ENCODE measurements at places on chromosomes 16 and 17.

- DNase-seq = no peak
These were observed 3.1 kb downstream of the PHAF1 start for GRCh38 chr16:67112591-67113399.

- DNase-seq = no peak
These were observed 6.4 kb upstream of the KIFC3 start for GRCh38 chr16:57808589-57809228.

DNA sequence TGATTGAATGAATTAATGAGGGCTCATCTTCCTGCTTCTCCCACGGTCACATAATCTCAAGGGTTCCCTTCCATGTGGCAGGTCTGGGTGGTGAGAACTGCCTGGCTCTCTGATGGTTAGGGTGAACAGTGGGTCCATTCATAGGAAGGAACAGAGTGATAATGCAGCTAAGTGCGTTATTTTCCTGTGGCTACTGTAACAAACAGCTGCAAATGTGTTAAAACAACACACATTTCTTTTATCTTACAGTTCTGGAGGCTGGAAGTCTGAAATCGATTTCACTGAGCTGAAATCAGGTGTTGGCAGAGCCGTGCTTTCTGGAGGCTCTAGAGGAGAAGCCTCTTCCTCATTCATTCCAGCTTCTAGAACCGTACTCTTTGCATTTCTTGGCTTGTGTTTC, 95.3 kb downstream of the BMERB1 start:
- no peak for DNase-seq

GRCh38 chr17:68346448-68346847, 55.2 kb downstream of the ARSG start:
- DNase-seq = no peak

DNA sequence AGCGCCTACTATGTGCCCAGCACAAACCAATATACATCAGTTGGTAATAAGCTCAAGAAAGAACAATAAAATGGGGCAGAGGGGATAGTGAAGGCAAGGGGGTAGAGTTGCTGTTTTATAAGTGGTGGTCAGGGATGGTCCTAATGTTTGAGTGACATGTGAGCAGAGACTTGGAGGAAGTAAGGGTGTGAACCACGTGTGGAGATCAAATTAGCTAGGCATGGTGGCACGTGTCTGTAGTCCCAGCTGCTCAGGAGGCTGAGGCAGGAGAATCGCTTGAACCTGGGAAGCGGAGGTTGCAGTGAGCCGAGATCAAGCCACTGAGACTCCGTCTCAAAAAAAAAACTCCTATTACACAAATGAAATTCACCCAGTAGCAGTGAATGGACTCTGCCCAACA, 56.5 kb downstream of the IRX6 start:
- DNase-seq = no peak

GRCh38 chr16:77680496-77680895, 41.8 kb upstream of the NUDT7 start:
- DNase-seq = no peak

DNA sequence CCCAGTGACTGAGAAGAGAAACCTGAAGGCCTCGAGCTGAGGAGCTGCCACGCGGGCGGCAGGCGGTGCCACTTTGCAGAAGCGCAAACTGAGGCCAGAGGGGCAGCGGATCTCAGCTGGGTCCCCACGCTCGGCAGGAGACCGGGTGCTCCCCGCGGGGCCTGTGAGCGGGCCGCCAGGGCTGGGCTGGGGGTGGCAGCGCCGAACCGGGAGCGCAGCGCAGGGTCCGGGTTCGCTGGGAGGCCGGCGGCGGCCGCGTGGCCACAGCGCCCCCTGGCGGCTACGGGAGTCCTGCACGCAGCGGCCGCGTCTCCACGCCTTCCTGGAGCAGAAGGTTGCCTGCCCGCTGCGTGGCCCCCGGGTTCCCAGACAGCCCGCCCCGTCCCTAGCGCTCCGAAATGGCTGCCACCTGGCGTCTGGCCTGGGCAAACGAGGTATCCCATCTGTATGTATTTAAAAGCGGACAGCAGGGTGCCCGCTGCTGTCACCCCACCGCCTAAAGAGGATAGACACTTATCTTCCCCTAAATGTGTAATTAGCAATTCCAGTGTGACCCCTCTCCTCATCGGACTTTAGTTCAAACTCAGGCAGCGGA, 96.1 kb upstream of the CDH5 start:
- peak; percentile 31 for DNase-seq

DNA sequence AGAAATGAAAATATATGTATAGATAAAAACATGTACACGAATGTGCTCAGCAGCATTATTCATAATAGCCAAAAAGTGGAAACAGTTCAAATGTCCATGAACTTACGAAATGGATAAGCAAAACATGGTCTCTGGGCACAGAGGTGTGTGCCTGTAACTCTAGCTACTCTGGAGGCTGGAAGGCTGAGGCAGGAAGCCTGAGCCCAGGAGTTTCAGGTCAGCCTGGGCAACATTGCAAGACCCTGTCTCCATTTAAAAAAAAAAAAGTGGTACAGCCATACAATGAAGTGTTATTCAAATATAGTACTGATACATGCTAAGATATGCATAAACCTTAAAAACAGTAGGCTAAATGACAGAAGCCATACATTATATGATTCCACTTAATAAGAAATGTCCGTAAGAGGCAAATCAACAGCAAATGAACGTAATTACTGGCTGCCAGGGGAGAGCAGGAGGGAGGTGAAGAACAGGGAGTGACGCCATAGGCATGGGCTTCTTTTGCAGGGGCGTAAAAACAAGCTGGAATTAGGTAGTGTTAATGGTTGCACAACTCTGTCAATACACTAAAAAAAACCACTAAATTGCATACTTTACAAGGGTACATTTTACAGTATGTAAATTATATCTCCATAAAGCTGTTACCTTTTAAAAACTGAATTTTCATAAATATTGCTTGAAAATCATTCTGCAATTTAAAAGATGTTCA, 87.2 kb upstream of the PLEKHM1 start:
- no peak for DNase-seq

GRCh38 chr17:73480740-73481139, 163.5 kb downstream of the SDK2 start:
- no peak for DNase-seq

GRCh38 chr16:51431517-51432241, 280.6 kb upstream of the SALL1 start:
- DNase-seq = peak; percentile 95

- no peak for DNase-seq
These were observed 42.0 kb downstream of the PECAM1 start for GRCh38 chr17:64348666-64349065.

GRCh38 chr17:82765371-82765770, 13.5 kb downstream of the TBCD start:
- no peak for DNase-seq

- DNase-seq = no peak
These were observed 8.5 kb upstream of the ADCY7 start for GRCh38 chr16:50257876-50258275.

DNA sequence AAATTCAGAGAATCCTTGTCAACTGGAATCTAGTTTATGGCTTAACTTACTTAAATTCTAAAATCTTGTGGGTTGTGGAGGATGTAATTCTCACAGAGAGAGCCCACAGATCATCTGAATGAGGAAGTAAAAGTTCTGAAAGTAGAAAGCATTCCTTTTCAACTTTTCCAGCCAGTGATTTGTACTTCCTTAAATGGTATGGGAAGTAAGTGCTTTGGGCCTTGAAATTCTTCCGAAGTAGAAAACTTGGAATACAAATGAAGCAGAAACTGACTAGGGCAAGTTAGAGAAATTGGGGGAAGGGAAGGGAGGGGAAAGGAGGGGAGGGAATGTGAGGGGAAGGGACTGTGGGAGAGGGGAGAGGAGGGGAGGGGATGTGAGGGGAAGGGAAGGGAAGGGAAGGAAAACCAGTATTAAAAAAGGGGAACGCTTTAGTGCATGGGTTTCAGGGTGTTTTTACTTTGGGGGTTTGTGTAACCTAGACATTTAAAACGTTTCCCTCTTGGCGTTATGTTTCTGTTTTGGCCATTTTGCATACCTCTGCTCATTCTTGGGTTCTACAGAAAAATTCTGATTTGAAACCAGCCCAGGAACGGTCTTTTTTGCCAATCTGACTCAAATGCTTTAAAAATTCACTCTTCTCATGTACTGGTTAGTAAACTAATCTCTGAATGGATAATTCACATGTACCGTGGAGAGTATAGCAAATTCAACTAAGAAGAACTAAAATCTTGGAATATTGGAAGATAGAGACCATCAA, 15.5 kb upstream of the SNTB2 start:
- DNase-seq = no peak

GRCh38 chr17:1766382-1767135, 4.7 kb downstream of the SERPINF1 start:
- DNase-seq = no peak

DNA sequence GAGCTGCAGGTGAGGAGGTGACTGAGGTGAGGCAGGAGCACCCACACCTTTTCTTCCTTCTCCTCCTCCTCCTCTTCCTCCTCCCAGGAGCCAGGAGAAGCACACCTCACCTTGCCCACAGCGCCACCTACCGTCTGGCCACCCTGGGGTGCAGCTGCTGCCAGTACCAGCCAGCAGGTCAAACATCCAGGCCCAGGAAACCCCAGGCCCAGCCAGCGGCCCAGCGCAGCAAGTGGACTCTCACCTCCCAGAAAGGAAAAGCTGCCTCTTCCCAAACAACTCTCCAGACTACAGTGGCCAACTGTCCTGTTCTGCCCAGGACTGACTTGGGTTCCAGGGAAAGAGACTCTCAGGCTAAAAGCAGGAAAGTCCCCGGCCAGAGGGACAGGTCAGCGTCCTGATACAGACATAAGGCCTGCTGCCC, 22.7 kb downstream of the PEMT start:
- no peak for DNase-seq

DNA sequence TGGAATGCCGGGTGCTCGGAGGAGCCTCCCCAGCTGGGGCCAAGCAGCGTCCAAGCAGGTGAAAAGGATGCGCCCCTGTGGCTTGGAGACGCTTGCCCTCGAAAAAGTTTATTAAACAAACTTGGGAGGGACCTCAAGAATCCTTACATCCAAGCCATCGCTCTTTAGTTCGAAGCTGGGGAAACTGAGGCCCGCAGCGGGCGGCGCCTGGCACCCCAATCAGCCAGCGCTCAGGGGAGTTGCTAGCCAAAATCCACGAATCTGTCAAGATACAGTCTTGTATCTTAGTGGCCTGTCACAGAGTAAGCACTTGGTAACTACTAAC, 553 bp upstream of the B9D1 start:
- no peak for DNase-seq

DNA sequence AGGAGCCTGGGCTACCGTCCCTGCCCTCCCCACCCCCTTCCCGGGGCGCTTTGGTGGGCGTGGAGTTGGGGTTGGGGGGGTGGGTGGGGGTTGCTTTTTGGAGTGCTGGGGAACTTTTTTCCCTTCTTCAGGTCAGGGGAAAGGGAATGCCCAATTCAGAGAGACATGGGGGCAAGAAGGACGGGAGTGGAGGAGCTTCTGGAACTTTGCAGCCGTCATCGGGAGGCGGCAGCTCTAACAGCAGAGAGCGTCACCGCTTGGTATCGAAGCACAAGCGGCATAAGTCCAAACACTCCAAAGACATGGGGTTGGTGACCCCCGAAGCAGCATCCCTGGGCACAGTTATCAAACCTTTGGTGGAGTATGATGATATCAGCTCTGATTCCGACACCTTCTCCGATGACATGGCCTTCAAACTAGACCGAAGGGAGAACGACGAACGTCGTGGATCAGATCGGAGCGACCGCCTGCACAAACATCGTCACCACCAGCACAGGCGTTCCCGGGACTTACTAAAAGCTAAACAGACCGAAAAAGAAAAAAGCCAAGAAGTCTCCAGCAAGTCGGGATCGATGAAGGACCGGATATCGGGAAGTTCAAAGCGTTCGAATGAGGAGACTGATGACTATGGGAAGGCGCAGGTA, 762 bp downstream of the CDK12 start:
- no peak for DNase-seq

- no peak for DNase-seq
These were observed 112.0 kb downstream of the LITAF start for GRCh38 chr16:11474617-11475291.

GRCh38 chr16:75942936-75943335, 216.6 kb upstream of the CPHXL start:
- DNase-seq = no peak

- DNase-seq = no peak
These were observed 498.5 kb downstream of the WWOX start for GRCh38 chr16:78597809-78598570.

DNA sequence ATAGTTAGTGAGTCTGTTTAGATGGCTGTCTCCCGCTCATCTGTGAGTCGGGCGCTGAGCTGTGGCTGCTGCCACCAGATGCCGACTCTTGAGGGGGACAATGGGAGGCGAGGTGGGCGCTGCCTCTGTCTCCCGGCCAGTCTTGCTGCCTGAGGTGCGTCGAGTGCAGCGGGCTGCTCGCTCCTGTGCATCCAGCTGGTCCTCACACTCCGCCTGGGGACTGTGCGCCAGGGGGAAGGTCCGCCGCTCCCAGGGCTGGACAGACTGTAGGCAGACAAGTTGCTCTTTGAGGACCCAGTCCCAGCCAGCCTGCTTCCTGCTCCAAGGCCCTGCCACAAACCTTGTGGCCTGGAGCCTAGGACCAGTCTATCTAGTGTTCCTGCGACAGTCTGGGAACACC, 32.4 kb downstream of the STH start:
- DNase-seq = no peak

DNA sequence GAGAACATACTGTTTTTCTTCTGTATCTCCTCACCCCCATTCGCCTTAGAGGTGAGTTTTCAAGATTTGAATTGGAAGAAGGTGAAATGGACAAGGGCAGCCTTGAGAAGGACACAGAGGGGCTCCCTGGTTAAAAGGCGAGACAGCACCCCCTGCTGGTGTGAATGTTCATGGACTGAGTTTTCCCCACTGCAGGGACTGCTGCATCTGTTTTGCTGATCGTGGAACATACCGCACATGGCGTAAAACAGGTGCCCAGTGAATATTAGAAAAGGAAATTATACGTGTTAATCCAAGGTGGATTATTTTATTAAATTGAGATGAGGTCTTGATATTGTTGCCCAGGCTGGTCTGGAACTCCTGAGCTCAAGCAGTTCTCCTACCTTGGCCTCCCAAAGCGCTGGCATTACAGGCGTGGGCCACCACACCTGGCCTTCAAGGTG, 54.5 kb downstream of the NDE1 start:
- peak; percentile 47 for DNase-seq

DNA sequence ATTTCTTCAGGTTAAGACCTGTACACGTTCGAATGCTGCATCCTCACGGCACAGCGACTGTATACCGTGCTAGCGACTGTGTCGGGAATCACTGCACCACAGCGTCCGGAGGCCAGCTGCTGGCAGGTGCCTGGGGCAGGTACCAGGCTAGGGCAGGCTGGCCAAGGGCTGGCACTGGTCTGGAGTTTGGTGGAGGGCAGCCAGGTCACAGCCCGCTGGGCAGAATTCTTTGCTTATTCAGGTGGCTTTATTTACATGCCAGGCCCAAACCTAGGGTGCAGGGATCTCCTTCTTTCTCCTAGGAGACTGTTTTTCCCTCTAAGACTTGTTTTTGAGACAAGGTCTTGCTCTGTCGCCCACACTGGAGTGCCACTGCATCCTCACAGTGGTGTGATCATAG, 37.9 kb downstream of the COTL1 start:
- DNase-seq = no peak

- DNase-seq = no peak
These were observed 42.8 kb downstream of the SPOP start for GRCh38 chr17:49635121-49635520.
